ENCODE measurements at places on chromosomes 6 and 20.
A peak's percentile ranks its signal among the peaks of the same experiment; 100 is the strongest.

DNA sequence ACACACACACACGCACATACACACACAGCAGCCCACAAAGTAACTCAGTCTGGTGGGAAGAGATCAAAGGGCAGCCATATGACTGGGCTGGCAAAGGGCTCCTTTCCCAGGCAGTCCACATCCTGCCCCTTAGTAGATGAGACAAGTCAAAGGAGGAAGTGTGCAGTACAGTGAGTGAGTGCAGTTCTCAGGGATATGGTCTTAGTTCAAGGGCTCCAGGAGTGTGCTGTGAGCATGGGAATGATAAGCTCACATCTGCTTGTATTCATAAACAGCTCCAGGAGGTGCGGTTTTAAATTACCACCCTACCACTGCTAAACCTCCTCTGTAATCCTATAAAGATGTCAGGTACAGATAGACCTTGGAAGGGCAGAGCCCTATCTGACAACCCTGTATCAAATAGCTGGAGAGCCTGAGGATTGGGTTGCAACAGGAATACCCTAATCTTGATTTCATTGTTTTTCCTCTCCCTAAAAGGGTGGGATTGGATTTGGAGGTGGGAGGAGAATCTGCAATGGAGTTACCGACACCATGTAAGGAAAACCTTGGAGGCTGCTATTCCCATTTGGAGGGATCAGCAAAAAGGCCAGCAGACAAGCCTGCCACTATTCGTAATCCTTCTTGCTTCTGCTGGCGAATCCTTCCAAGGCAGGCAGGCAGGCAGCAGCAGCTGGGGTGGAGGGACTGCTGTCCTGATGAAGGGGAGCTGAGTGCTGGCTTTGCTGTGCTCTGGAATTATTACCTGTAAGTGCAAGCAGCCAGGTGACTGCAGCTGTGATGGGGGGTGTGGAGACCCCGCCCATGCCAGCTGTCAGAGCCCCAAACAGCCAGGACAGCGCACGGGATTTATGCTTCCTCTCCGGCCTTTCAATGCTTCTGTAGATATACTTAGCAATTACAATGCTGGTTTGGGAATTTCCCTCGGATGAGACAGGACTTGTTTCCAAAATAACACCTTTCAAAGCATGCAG is 342.7 kb downstream of the PRL start:
- no peak for DNase-seq

DNA sequence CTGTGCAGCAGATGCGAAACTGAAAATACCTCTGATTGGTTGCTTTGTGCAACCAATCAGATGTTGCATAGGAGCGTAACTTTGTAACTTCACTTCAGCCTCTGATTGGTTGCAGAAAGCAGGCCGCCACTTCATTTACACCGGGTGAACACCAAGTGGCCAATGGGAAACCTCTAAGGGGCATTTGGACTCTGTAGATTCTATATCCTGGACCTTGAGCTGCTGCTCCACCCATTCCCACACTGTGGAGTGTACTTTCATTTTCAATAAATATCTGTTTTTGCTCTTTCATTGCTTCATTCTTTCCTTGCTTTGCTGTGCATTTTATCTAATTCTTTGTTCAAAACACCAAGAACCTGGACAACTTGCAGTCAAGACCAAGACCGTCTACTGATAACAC is 14.1 kb upstream of the NXT1 start:
- no peak for DNase-seq

- DNase-seq = peak; percentile 67
Observed at GRCh38 chr6:158972241-158973233, 27.5 kb downstream of the RSPH3 start.

DNA sequence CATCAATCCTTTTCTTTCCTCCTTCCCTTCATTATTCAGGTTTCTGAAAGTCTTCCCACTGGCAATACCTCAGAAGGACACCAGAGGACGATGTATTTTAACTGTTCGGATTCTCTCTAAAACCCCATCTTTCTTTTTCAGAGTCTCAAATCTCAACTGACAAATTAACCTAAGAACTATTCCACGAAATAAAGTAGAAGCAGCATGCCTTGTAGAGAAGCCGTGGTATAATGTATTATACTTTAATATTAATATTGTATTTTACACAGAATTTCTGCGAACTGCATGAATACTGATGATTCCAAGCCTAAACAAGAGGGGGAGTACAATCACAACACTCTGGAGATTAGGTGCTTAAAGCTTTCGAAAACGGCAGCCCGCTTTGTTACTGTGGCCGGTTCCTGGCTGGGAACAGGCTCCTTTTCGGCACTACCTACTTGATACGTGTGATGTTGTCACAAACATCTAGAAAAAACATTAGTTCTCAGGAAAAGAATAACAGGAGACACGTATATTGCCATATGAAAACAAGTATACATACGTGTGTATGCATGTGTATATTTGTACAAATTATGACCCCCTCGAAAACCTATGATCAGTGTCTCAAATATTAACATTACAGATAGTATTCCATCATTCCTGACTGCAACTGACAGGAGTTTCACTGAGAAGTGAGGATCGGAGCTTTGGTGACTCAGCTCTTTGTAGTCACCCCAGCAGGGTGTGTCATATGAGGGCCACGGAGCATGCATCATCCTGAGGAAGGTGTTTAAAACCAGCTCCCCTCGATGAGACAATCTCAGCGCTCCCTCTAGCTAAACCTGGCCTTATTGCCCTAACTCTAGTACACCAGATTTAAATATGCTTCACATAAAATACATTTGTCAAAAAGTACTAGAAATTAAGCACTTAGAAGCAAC is 319.7 kb upstream of the TCF21 start:
- peak; percentile 10 for DNase-seq

All from CD4-positive, alpha-beta T cell treated with Interleukin-2 at 100 ng/mL for 4 hours (primary cell).